ENCODE measurements at places on chromosomes 1 and 21.
A peak's percentile ranks its signal among the peaks of the same experiment; 100 is the strongest.

GRCh38 chr1:198563583-198563982 is 23.1 kb upstream of the ATP6V1G3 start:
- peak; percentile 1 for DNase-seq

DNA sequence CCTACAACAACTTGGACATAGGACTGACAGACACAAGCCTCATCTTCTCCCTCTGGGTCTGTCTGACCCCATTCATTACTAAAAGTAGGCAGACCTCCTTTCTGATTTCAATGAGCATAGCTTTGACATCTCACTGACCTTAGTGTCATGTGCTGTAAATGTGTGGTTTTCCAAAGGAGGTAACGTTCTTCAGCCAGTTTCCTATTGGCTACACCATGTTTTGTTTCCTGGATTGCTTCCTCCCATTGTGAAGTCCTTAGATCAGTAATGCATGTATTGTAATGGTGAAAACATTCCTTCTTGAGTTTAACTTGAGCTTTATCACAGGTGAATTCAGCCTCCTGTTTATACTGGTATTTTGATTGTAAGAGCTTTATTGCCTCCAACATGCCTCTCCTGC is 20.6 kb downstream of the STXBP3 start:
- no peak for DNase-seq

GRCh38 chr1:169110236-169110635 is 3.7 kb downstream of the ATP1B1 start:
- no peak for DNase-seq

DNA sequence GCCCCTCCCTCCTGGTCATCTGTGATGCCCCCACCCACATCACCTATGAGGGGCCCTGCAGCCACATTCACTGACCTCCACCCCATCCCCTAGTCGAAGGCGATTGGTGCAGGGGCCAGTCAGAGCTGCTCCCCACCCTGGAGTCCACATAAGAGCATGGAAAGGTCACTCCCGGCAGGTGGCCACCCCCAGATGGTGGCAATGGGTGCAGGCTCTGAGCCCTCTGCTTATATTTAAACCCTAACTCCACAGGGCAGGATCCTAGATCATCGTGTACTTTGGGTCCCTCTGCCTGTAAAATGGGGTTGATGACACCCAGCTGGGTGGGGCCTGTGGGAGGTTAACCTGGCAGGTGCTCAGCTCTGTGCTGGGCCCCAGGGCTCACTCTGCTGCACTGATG is 186.8 kb upstream of the C1orf174 start:
- DNase-seq = no peak

DNA sequence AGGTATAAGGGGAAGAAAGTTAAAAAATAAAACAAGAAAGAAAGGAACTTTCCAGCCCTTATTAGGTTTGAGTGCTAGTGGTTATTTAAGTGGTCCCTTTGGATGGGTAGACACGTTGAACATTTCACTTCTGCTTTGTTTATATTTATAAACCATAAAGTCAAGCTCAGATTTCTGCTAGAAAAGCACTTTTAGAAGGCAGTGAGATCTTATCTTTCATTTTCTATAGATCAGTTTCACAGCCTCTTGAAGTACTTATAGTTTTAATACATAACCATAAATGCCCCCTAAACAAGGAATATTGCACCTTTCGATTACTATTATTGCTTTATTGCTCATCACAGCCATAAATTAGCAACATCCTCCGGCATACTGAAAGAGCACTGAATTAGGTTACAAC is 446.8 kb upstream of the PLXNA2 start:
- DNase-seq = no peak

DNA sequence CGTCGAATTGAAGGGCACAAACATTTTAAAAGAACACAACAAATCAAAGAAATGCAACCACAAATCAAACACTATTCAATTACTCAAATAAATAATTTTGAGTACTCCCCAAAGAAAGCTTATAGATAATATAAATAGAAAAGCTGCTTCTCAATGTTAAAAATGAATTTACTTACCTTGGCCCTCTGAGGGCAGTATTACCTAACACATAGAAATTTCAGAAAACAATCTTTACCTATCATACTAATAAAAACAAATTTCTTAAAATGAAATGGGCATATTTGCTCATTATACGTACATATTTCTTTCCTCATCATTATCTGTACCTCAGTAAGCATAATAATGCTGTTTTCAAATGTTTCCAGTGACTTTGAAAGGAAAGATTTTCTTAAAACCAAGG is 141.8 kb downstream of the AKT3 start:
- no peak for DNase-seq

GRCh38 chr1:234586304-234586703 is 23.7 kb downstream of the IRF2BP2 start:
- no peak for DNase-seq

DNA sequence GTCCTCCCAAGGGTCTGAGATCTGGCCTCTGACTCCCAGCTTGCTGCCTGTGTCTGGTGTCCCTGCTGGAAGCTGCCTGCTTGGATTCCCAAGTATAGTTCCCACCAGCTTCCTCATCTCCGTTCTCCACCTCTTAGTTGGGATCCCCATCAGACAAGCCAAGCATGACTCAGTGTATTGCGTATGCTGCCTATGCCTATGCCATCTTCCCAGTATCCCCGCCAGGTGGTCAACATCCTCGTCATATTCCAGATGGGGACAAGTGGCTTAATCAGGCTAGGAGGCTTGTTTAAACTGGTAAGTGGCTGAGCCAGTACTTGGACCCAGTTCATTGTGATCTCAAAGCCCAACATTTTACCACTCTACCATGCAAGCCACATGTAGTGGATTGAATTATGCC is 204.4 kb downstream of the GRIK3 start:
- no peak for DNase-seq

- DNase-seq = no peak
These were observed 575.5 kb downstream of the MRPL39 start for GRCh38 chr21:25031750-25032149.

DNA sequence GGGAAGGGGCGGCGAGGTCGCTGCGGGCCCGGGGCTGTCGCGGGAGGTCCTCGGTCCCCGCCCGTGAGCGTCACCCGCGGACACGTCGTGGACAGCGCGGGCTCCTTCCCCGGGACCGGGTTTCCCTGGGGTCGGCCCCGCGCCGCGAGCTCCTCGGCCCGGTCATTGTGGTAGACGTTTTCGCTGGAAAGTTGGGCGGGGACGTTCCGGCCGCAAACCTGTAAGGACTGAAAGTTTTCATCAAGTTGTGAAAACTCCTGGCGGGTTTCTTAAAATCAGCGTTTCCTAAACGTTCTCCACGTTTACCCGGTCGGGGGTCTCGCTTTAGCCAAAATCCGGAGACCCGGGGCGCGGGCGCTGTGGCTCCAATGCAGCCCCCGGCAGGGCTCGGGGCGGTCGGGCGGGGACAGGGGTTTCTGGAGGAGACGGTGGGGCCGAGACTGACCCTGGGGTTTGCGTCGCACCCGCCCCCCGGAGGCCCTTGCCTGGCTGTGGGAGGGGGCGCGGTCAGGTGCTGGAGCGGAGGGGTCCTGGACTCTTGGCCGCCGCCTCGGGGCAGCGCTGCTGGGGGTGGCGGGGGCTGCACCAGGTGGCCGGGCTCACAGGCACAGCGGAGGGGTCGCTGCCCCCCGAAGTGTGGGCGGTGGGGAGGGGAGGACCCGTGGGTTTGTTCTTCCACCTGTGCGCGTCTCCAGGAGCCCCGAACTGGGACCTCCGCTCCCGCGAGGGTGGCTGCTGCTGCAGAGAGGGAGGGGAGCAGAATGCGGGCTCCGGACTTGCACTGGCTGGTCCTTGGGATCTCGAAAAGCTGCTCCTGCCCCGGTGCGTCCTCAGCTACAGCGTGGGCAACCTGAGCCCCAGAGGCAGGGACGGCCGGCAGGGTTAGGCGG is 827 bp downstream of the PRKCZ start:
- DNase-seq = no peak

DNA sequence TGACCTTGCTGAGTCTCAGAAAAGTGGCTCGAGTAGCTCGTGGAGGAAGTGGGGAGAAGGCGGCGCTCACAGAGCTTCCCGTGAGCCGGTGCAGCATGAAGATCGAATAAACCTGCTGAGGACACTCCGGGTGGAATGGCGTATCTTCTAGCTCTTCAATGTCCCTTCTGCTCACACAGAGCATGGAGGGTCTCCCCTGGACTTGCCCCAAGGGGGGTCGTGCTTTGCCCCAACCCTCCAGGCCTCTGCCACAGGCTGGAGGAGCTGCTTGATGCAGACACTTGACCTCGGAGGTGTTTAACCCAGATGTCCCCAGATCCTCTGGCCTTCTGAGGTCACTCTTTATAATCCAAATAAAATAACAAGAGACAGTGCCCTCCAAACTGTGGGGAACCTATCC is 2.2 kb upstream of the KRTAP10-12 start:
- DNase-seq = no peak

GRCh38 chr1:113931451-113931851 is 2.3 kb downstream of the HIPK1 start:
- DNase-seq = peak; percentile 83

DNA sequence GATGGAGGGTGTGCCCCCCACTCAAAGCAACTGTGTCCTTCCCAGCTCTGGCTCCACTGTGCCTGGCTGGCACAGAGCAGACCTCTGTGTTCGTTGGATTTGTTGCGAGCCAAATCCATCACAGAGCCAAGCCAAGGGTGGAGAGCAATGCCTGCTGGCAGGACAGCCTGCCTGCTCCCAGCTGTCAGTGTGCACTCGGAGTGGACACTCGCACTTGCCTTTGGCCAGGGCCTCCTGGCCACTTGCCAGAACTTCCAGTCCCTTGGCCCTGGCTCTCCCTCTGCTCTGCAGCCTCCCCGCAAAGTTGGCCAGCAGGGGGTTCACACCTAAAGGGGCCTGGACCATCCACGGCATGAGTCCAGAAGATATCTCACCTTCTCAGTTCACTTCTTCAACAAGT is 16.4 kb downstream of the HEYL start:
- no peak for DNase-seq

GRCh38 chr1:167043752-167044488 is 46.3 kb downstream of the GPA33 start:
- DNase-seq = peak; percentile 4

DNA sequence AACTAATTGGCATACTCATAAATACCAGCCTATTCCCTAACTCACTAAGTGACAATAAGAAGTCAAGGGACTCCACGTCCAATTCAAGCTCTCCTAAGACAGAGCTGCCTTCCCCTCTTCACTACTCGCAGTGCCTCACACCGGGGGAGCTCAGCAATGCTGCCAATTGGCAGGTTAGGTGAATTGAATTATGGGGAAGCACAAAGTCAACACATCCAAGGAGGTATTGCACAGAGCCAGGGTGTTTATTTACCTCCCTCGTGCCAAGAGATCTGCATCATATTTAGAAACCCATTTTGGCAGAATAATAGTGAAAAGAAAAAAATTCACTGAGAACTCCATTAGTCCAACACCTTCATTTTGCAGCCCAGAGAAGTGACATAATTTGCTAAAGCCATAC is 20.4 kb upstream of the TNR start:
- no peak for DNase-seq

- DNase-seq = no peak
These were observed 216.1 kb downstream of the PBX1 start for GRCh38 chr1:164774819-164775654.

DNA sequence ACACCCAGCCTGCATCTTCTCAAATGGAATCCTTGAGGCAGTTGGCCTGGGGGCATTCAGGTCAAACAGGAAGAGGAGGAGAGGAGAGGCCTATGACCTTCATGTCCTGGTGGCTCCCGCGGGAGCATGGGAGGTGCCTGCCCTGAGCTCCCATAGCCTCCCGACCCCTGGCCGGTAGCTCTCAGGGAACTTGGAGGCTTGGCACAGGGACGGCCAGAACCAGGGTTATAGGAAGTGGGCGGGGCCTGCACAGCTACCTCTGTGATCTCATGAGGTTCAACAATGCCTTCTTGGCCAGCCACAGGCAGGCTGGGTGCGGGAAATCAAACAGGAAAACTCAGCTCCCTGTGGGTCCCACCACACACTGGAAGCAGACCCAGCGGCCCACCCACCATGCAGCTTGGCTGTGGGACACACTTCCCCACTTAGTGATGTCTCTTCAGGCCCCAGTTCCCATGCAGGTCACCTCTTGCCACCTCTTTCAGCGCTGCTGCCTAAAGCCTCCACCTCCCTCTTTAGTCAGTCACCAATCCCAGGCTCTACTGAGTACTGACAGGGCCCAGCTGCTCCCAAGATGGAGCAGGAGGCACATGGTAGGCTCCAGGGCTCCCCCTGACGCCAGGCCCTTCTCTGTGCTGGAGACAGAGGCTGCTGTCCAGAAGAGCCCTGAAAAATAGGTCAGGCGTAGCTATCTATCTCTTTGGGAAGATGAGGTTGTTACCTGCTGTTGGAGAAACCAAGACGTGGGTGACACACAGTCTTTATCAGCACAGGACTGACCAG is at the start of gene SLFNL1:
TSS of gene SLFNL1 (minus strand) at position 200 of the 783 bp plus-strand sequence. CDS start 1,065 bp downstream, outside the sequence.
- peak; percentile 37 for DNase-seq

DNA sequence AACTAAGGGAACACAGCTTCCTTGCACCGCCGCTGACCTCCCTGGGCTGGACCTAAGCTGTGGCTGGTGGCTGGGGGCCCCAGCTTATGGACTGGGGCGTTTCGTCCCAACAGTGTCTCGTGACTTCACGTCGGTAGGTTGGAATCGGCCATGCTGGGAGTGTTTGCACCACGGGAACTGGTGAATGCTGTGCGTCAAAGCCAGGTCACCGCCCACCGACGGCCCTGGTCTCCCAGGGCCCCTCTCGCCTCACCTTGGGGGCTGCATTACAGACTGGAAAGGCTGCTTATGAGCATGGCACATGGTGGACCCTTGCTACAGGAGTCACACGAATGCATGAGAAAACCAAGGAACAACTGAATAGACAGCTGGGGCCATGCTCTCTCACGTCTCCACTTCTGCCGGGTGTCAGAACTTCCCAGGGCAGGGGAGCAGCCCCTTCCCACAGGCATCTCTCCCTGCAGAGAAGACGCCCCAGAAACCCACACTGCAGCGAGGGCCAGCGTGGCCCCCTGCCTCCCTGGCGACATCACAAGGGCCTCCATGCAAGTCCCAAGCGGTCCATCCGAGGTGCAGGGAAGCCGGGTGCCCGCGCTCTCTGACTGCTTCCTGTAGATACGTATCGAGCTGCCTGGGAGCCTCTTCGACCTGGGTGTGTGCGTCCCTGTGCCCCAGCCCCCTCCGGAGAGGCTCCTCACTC is 81.7 kb downstream of the SIK1 start:
- no peak for DNase-seq

- DNase-seq = peak; percentile 2
These were observed 1902.3 kb downstream of the NCAM2 start for GRCh38 chr21:22900490-22900889.

DNA sequence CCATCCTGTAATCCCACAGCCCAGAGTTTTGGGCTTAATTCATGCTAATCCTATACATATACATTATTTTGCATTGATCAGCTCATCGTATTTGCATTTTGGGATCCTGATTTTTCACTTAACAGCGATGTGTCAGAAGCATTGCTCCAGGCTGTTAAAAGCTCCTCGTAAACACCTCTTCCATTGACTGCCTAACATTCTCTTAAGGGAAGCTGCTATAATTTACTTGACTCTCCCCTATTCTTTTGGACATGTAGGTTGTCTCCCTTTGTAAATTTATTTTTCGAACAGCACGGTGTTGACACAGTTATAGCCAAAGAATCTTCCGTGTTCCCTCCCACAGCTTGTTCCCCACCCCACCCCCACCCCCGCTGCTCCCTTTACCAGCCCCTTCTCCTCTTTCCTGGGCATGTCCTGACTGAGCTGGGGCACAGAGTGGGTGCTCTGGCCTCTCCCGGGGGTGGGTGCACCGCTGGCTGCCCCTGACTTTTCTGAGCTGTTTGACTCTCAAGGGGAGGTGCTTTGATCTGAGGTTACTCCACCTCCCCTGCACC is 22.8 kb downstream of the LDLRAP1 start:
- no peak for DNase-seq
